Naive thymus-derived CD8-positive, alpha-beta T cell (primary cell): ENCODE measurements at places on chromosomes 4 and X.

GRCh38 chr4:185480016-185480732 lies 8.6 kb upstream of the CCDC110 start:
- DNase-seq, result no peak
- H3K4me3 ChIP-seq, result no peak overlapping the region
- peaks cover 43% of the 10 kb centered on the region for H3K27me3 ChIP-seq
- H3K36me3 ChIP-seq, result no peaks in the 10 kb centered on the region
- H3K4me1 ChIP-seq, result no peaks in the 10 kb centered on the region

- peak overlapping the region; percentile 74 for H3K4me3 ChIP-seq
- DNase-seq, result peak; percentile 51
- peaks cover 9% of the 10 kb centered on the region for H3K4me1 ChIP-seq
Observed at GRCh38 chrX:13000301-13000811, 25.4 kb downstream of the TMSB4X start.

GRCh38 chrX:136250191-136251040 lies 784 bp downstream of the MAP7D3 start:
- H3K4me3 ChIP-seq, result peak overlapping the region; percentile 76
- H3K27me3 ChIP-seq, result no peaks in the 10 kb centered on the region
- no peak overlapping the region for H3K27ac ChIP-seq
- DNase-seq, result no peak

GRCh38 chr4:14855719-14856061 lies 146.6 kb upstream of the CPEB2 start:
- peaks cover 1% of the 10 kb centered on the region for H3K4me1 ChIP-seq
- H3K27me3 ChIP-seq, result peaks cover 43% of the 10 kb centered on the region
- no peak overlapping the region for H3K27ac ChIP-seq
- H3K4me3 ChIP-seq, result no peak overlapping the region
- H3K36me3 ChIP-seq, result no peaks in the 10 kb centered on the region
- no peak for DNase-seq

DNA sequence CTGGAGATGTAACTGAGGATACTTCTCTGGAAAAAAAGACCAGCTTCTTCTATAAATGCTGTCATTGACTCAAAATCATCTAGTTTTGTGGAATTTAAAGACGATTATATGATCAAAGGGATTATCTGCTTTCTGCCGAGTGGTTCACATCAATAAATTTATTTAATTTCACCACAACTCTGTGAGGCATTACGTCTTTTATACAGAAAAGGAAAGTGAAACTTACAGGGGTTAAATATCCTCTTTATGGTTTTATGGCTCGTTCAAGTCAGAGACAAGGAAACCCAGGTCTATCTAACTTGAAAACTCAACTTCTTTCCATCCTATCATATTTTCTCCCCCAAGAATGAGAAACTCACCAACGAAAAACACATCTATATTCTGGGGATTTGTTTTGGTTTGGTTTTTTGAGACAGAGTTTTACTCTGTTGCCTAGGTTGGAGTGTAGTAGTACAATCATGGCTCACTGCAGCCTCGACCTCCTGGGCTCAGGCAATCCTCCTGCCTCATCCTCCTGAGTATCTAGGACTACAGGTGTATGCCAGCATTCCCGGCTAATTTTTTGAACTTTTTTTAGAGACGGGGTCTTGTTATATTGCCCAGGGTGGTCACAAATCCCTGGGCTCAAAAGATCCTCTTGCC lies 377.9 kb upstream of the EMCN start:
- H3K27ac ChIP-seq, result peak overlapping the region; percentile 88
- H3K4me3 ChIP-seq, result peak overlapping the region; percentile 85
- peaks cover 13% of the 10 kb centered on the region for H3K4me1 ChIP-seq
- H3K36me3 ChIP-seq, result no peaks in the 10 kb centered on the region
- no peak for DNase-seq
- no peaks in the 10 kb centered on the region for H3K27me3 ChIP-seq

GRCh38 chr4:26867914-26868684 lies 7.5 kb downstream of the STIM2 start:
- DNase-seq, result no peak
- no peaks in the 10 kb centered on the region for H3K36me3 ChIP-seq

- DNase-seq, result no peak
- H3K27me3 ChIP-seq, result no peaks in the 10 kb centered on the region
- H3K36me3 ChIP-seq, result no peaks in the 10 kb centered on the region
- peak overlapping the region; percentile 57 for H3K27ac ChIP-seq
Observed at GRCh38 chr4:15753786-15754185, 24.3 kb upstream of the CD38 start.

DNA sequence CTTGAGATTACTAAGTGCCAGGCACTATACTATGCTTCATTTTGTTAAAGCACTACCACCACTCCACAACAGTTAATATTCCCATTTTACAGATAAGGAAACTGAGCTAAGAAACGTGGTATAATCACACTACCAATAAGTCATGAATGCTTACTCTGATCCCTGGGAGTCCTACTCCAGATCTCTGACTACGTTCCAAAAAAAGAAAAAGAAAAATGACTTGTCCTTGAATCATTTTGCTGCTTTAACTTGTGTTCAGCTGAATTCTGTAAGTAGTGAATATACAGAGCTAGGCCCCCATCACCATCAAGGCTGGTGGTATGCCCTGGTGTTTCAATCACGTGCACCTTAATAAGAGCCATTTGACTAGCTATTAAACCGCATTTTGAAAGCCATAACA lies 39.4 kb downstream of the LDB2 start:
- H3K4me3 ChIP-seq, result no peak overlapping the region
- H3K27ac ChIP-seq, result no peak overlapping the region
- H3K36me3 ChIP-seq, result no peaks in the 10 kb centered on the region
- no peak for DNase-seq

- H3K27ac ChIP-seq, result no peak overlapping the region
- H3K4me1 ChIP-seq, result no peaks in the 10 kb centered on the region
- H3K36me3 ChIP-seq, result no peaks in the 10 kb centered on the region
- H3K4me3 ChIP-seq, result no peak overlapping the region
- no peak for DNase-seq
Observed at GRCh38 chr4:86441175-86441936, 81.5 kb upstream of the MAPK10 start.

DNA sequence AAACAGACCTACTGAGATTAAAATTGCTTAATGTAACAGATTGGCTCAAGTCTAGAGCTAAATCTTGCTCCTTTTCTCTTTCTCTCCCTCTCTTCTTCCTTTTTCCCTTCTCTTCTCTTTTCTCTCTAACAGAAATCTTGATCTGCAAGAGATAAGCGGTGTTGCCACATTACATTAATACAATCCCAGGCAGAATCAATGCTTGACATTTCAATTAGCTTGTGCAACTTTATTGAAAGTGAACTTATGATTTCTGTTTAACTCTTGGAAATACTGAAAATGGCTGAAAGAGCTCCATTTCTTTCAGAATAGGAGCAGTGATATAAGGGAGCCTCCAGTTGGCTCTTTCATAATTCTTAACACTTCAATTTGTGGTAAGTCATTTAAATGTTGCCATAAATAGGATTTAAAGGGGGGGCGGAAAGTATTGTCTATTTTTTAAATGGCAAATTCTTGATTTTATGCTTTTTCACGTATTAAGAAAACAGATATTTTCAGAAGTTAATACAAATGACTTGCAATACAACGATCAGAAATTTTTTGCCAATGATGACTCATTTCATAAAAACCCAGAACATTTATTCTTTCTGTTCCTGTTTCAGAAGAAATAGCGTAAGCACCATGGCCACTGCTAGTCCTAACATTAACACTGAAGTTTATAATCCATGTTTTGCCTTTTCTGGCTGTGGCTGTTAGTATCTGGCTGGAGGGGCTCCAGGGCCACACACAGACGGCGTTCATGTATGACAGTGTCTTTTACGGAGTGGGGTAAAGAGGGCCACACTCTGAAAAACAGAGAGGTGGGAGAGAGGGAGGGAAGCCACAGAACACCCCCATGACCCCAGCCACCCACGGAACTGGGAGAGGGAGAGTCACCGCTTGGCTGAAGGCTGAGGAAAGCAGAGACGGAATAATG lies 115.7 kb upstream of the FAT1 start:
- no peaks in the 10 kb centered on the region for H3K36me3 ChIP-seq
- H3K27me3 ChIP-seq, result no peaks in the 10 kb centered on the region
- H3K4me1 ChIP-seq, result no peaks in the 10 kb centered on the region
- DNase-seq, result no peak

- H3K36me3 ChIP-seq, result no peaks in the 10 kb centered on the region
- no peak overlapping the region for H3K4me3 ChIP-seq
- H3K27ac ChIP-seq, result no peak overlapping the region
- no peak for DNase-seq
- H3K4me1 ChIP-seq, result peaks cover 13% of the 10 kb centered on the region
Observed at GRCh38 chr4:3354455-3354811, 61.6 kb downstream of the RGS12 start.

DNA sequence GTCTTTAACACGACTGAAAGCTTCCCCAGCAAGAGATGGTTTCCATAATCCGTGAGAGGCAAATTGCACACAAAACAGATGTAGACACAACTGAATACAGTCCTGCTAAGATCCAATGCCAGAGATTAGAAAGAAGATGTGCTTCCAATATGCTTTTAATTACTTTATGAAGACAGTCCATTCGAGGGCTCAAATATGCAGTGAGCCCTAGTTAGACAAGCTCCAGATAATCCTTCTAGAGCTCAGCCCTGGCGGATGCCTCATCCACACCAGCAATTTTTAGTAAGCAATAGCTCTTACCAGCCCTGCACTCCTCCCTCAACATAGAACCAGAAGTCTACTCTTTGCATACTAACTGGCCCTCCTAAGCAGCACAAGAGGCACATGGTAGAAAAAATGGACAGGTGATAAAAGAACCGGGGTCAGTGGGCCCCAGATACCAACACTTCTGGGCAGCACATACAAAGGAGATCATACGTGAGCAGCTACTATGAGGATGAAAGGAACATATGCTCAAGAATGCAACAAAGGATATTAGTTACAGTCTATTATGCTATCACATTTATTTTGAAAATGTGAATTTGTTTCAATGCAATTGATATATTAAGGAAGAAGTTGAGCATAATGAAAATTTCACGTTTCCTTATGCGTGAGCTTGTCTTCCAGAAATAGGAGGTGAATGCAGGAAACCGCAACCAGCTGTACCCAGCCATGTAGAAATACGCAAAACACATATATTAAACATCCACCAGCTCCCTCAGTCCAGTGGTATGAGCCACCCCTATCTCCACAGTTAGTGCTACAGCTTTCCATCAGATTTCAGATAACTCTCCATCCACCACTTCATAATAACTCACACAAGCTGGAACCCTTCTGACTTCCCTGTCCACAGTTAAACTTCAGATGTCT lies 34.3 kb downstream of the GPC4 start:
- peaks cover 8% of the 10 kb centered on the region for H3K27me3 ChIP-seq
- H3K4me1 ChIP-seq, result no peaks in the 10 kb centered on the region
- H3K27ac ChIP-seq, result no peak overlapping the region
- H3K36me3 ChIP-seq, result no peaks in the 10 kb centered on the region
- no peak for DNase-seq

- DNase-seq, result no peak
- no peaks in the 10 kb centered on the region for H3K27me3 ChIP-seq
- H3K4me3 ChIP-seq, result no peak overlapping the region
- H3K4me1 ChIP-seq, result peaks cover 7% of the 10 kb centered on the region
- no peak overlapping the region for H3K27ac ChIP-seq
Observed at GRCh38 chrX:148214786-148215185, 233.6 kb downstream of the FMR1NB start.

DNA sequence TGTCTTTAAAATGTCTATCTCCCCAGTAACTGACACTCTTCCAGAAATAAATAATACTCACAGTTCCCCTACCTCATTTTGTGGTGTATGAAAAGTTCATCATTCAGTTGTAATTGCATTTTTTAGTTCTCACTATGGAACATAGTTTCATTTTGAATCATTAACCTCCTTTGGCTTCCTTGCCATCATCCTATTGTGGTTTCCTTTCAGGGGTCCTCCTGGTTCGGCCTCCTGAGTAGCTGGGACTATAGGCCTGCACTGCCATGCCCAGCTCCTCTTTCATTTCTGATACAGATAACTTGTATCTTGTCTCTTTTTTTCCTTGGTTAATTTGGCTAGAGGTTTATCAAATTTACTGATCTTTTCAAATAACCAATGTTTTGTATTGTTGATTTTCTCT lies 23.1 kb upstream of the BLTP1 start:
- no peak for DNase-seq
- no peak overlapping the region for H3K4me3 ChIP-seq
- H3K27me3 ChIP-seq, result no peaks in the 10 kb centered on the region
- H3K36me3 ChIP-seq, result no peaks in the 10 kb centered on the region
- no peak overlapping the region for H3K27ac ChIP-seq

DNA sequence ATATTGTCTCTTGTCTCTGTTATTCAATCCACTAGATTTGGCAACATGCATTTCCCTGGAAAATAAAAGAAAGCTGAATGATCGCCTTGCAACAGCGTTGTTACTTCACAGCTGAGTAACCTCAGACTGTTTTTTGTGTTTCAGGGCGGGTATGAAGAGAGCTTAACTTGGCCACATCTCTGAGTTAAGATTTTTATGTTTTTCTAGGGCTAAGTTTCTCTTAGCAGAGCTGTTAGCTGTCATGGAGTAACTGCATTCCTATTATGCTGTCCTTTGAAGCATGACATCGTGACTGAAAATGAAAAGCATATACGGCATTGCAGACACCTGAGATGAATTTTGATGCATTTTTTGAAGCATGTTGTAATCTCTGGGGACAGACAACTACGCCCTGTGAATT lies 1798.9 kb downstream of the PCDH7 start:
- no peaks in the 10 kb centered on the region for H3K27me3 ChIP-seq
- H3K36me3 ChIP-seq, result no peaks in the 10 kb centered on the region
- H3K27ac ChIP-seq, result no peak overlapping the region
- no peaks in the 10 kb centered on the region for H3K4me1 ChIP-seq

DNA sequence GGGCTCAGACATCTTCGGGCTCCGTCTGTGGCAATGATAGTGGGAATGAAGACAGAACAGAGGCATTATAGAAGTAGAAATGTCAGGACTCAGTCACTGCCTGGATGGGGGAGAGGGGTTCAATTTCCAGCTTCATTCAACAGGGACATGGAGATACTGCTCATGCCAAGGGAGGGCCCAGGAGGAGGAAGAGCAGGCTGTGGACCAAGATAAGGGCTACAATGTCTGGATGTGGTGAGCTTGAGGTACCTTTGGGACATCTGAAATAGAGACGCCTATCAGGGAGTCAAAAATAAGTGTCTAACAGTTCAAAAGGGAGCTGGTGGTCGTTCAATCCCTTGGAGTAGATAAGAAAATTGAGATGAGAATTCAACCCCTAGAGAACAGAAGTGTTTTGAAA lies 34.5 kb downstream of the ELF4 start:
- peaks cover 1% of the 10 kb centered on the region for H3K4me1 ChIP-seq
- no peaks in the 10 kb centered on the region for H3K27me3 ChIP-seq
- peaks cover 42% of the 10 kb centered on the region for H3K36me3 ChIP-seq
- DNase-seq, result no peak
- no peak overlapping the region for H3K27ac ChIP-seq

DNA sequence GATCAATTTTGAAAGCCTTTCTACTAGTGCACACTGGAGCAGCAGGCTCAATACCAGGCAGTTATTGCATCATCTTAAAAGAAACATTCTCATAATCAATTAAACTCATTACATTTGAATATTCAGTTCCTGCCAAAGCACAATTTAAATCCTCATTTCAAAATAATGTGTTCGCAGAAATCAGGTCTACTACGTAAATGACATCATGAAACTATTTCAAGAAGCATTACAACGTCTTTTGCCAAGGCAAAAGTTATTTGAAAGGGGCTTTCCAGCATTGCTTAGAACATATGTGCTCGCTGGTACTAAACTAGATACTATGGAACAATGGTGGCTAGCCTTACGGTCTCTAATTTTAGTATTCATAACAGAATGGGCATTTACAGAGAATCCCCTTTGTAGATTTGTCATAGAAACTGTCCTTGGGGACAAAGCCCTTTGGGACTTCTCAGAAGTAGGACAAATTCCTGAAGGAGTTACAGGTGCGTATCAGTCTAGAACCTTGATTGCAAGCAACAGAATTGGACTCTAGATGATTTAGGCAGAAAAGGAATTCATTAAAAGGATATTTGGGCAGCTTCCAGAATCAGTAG lies 27.6 kb upstream of the HUWE1 start:
- no peaks in the 10 kb centered on the region for H3K27me3 ChIP-seq
- peaks cover 51% of the 10 kb centered on the region for H3K4me1 ChIP-seq
- peak overlapping the region; percentile 95 for H3K27ac ChIP-seq
